Activated B cell treated with CpG ODN at 0.5 μM for 24 hours (primary cell): ENCODE measurements at places on chromosomes 3 and 15.

DNA sequence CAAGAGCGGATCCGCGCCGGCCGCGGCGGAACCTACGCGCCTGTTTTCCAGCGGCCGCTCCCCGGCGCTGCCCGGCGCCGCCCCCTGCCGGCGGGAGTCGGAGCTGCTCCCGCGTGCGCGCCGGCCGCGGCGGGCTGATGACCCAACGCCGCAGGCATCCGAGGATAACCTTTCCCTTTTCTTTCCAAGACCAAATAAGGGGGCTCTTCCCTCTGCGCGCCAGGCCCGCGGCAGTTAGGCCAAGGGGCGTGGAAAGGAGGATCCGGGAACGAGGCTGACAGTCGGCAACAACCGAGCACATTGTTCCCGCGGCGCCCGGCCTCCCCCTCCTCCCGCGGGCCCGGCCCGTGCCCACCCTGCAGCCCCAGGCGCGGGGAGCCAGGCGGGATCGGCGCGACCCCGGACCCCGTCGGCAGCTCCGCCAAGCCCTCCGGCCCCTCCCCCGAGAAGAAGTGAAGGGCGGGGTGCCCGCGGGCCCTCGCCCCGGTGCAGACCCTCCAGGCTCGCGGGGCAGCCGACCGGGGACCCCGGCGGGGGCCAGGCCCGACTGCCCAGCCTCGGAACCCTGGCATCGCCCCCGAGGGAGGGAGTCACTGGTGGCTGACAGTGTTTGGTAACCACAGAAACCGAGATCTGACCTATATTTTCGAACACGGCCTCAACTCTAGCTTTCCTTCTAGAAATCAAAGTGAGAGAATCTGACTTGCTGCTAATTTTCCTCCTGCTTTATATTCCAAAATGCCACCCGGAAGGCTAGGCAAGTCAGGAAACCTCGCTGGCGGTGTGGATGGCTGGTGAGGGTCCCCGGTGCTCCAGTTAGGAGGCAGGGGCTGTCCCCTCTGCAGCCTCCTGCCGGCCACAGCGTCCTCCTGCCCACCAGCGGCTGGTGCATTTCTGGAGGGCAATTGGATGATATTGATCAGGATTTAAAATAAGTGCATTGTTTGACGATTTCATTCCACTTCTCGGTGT, 45.6 kb upstream of the SYNM start:
- H3K36me3 ChIP-seq = no peaks in the 10 kb centered on the region
- DNase-seq = peak; percentile 51
- H3K27ac ChIP-seq = no peak overlapping the region
- peak overlapping the region; percentile 61 for H3K4me3 ChIP-seq

DNA sequence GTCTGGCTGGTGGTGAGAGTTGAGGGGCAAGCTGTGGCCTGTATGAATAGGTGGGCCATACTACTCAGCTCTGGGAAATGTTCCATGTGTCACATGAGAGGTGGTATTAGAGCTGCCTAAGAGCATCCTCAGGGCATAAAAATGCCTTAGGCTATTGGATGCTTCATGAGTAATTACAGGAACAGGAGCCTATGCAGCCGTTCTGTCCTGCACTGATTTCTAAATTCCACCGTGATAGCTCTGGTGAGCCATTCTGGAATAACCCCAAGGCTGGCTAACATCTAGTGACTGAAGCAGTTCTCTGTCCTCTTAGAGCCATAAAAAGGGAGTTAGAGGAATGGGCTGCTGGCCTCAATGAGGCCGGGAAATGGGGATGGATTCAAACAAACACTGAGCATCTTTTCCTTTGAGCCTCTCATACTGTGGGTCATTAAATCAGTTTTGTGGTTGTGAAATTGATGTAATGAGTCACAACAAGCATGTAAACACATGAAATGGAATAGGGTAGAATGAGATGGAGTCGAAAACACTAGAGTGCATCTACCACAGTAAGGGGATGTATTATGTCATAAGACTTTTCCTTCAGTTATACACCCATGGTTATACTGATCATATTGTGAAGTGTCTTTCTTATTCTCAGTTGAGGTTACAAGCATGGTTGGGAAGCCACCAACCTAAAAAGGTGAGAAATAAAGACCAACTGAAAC, 41.0 kb downstream of the DGKG start:
- H3K36me3 ChIP-seq = peaks cover 3% of the 10 kb centered on the region
- no peaks in the 10 kb centered on the region for H3K27me3 ChIP-seq
- no peak overlapping the region for H3K27ac ChIP-seq

DNA sequence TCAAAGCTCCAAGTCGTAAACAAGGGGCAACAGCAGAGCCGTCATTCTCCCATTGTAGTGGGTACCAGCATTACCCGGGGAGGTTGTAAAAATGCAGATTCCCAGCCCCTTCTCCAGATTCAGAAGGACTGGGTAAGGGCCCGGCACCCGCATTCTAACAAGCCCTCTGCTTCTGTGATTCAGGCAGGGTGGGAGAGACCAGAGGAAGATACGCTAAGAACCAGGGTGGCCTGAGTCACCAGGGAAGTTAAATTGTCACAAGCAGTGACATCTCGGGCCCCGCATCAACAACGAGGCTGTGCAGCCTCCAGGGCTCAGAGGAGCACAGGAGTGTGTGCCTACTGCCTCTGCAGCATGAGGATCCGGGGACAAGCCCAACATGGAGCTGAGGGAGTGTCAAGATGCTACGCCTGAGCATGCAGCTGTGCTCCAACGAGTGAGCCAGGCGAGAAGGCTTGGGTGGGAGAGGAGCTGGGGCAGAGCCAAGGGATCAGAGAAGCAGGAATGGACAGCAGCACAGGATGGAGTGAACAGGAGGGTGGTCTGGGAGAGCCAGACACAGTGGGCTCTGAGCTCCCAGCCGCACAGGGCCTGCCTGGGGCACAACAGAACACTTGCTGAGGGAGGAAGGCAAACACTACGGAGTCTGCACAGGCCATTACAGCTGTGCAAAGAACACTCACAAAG, 68.5 kb downstream of the CPN2 start:
- peaks cover 16% of the 10 kb centered on the region for H3K27me3 ChIP-seq
- DNase-seq = no peak
- H3K4me1 ChIP-seq = no peaks in the 10 kb centered on the region
- no peaks in the 10 kb centered on the region for H3K36me3 ChIP-seq

GRCh38 chr15:101568309-101568708, 78.8 kb upstream of the PCSK6 start:
- peaks cover 18% of the 10 kb centered on the region for H3K27me3 ChIP-seq
- no peak overlapping the region for H3K4me3 ChIP-seq
- no peak overlapping the region for H3K27ac ChIP-seq
- H3K4me1 ChIP-seq = no peaks in the 10 kb centered on the region
- H3K36me3 ChIP-seq = no peaks in the 10 kb centered on the region
- no peak for DNase-seq

GRCh38 chr3:171745577-171746319, 64.5 kb downstream of the PLD1 start:
- peaks cover 11% of the 10 kb centered on the region for H3K27me3 ChIP-seq
- H3K4me1 ChIP-seq = no peaks in the 10 kb centered on the region
- DNase-seq = no peak
- H3K4me3 ChIP-seq = no peak overlapping the region
- no peak overlapping the region for H3K27ac ChIP-seq

DNA sequence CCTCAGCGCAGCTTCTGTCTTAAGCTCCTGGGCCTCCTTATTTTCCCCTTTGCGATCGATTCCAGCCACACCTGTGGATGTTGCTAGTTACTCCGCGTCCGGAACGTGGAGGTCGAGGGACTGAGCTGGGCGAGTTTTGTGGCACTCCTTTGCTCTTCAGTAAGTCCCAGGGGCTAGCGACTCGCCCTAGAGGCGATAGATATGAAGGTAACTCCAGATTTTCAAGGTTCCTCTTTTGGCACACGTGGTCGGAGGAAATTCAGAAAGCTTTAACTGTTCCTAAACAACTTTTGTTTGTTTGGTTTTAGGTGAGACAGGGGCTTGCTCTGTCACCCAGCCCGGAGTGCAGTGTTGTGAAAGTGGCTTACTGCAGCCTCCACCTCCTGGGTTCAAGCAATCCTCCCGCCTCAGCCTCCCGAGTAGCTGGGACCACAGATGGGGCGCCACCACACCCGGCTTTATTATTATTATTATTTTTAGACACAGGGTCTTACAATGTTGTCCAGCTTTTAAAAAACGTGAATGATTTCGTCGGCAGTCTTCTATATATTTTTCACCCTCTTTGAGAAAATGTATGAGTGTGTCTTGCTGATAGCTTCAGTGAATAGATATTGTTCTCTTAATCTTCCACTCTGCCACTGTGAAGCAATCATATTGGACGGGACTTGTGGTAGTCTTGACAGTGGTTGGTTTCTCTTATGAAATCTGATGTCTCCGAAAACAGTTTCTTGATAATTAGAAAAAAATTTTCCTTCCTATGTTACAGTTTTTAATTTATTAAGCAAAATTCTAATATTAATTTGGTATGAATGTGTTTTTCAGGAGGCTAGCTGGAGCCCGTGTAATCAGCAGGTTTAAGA, 785 bp downstream of the MFSD1 start:
- H3K36me3 ChIP-seq = peaks cover 29% of the 10 kb centered on the region
- H3K27me3 ChIP-seq = no peaks in the 10 kb centered on the region
- DNase-seq = no peak
- peak overlapping the region; percentile 94 for H3K4me3 ChIP-seq

DNA sequence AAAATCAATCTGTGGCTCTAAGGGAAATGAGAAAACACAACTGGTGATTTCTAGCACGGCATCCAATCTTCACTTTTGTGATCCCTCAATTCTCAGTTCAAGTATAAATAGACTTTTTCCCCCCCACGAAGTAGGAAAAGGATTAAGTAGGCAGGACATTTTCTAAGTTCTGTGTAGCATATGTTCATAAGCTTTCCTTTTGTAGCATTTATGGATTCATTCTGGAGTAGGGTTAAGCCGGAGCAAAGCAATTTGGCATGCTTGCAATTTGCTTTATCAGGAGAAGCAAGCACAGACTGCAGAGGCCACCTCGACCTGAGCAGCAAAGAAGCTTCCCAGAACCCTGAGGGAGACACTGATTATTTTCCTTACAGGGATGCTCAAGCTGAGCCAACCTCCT, 66.3 kb downstream of the FHIT start:
- no peak overlapping the region for H3K27ac ChIP-seq
- no peaks in the 10 kb centered on the region for H3K36me3 ChIP-seq
- H3K4me1 ChIP-seq = peaks cover 26% of the 10 kb centered on the region

GRCh38 chr3:130759692-130760338, 13.2 kb upstream of the PIK3R4 start:
- H3K27ac ChIP-seq = no peak overlapping the region
- DNase-seq = no peak
- H3K4me3 ChIP-seq = no peak overlapping the region
- no peaks in the 10 kb centered on the region for H3K4me1 ChIP-seq

GRCh38 chr3:54900838-54901591, 26.8 kb downstream of the LRTM1 start:
- no peak overlapping the region for H3K27ac ChIP-seq
- DNase-seq = no peak
- no peaks in the 10 kb centered on the region for H3K4me1 ChIP-seq
- no peaks in the 10 kb centered on the region for H3K27me3 ChIP-seq
- H3K36me3 ChIP-seq = no peaks in the 10 kb centered on the region

- no peaks in the 10 kb centered on the region for H3K36me3 ChIP-seq
- no peaks in the 10 kb centered on the region for H3K27me3 ChIP-seq
- DNase-seq = no peak
- no peak overlapping the region for H3K27ac ChIP-seq
Measured at GRCh38 chr15:81633889-81634288, 259.9 kb upstream of the TMC3 start.

GRCh38 chr3:123764647-123765046, 119.5 kb downstream of the MYLK start:
- no peaks in the 10 kb centered on the region for H3K36me3 ChIP-seq
- no peak for DNase-seq
- H3K4me1 ChIP-seq = no peaks in the 10 kb centered on the region
- H3K27ac ChIP-seq = no peak overlapping the region
